Left ventricle myocardium inferior (tissue), 1 donor: ENCODE measurements at places on chromosomes 3 and 15.

DNA sequence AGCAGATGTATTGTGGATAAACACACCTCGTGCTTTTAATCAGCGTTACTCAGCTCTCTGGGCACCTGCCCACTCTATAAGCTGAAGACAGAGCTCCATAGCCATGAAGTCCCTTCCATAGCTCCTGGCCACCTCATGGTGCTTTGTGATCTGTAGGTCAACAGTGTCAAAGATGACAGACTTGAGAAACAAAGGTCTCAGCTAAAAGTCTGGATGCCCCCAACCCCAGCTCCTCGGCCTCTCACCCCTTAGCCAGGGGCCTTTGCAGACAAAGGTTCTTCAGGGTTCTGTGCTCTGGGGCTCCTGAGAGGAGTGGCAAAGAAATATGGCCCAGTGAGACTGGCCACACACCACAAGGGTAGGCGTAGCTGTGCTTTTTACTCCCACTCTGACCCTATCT is 168.6 kb downstream of the KLF13 start:
- no peaks in the 10 kb centered on the region for H3K36me3 ChIP-seq
- no peak overlapping the region for H3K4me3 ChIP-seq
- no peaks in the 10 kb centered on the region for H3K27me3 ChIP-seq
- no peak overlapping the region for H3K27ac ChIP-seq
- no peak for DNase-seq

DNA sequence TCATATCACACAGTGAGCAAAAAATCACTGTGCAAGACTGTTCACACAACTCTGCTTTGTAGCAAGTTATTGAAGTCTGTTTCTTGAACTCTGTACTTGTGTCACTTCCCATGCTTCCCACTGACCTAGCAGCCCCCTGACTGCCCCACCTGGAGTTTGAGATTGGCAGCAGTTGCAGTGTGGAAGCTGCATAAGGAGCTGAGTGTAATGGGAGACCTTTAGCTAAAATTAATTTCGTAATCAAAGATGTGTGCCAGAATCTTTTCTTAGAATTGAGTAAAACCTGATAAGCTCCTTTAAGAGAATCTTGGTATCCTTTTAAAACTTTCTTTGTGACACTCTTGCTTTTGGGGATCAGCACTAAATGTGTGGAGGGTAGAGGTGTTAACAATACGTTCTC is 42.8 kb downstream of the NKIRAS1 start:
- no peaks in the 10 kb centered on the region for H3K27me3 ChIP-seq
- no peak overlapping the region for H3K4me3 ChIP-seq
- peaks cover 69% of the 10 kb centered on the region for H3K4me1 ChIP-seq
- DNase-seq: no peak
- no peak overlapping the region for H3K27ac ChIP-seq

DNA sequence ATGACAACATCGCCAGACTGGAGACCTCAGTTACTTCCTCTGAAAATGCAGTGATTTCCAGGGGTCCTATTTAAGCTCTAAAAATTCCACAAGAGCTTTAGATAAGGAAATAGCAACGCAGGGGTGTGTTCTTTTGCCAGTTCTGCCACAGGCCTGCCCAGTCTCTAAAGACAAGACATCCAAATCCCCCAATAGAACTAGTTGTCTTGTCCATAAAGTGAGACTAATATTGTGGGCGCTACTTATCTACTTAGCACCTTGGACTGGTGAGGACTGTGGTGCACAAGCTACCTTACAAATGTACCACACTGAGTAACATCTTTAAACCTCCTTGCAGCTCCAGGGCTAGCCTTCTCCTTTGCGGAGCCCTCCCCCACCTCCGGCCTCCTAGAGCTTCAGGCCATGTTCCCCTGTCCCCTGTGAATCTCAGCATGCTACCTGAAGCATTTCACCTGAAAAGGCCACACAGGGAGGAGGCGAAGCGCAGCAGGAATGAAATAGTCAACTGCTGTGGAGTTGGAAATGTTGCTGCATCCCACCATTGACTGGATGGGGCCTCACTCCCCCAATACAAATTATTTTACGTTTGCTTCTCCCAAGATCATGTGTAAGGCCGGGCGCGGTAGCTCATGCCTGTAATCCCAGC is 9.6 kb upstream of the LRRC2 start:
- DNase-seq: no peak
- no peak overlapping the region for H3K4me3 ChIP-seq
- peaks cover 18% of the 10 kb centered on the region for H3K27me3 ChIP-seq
- H3K27ac ChIP-seq: no peak overlapping the region
- no peaks in the 10 kb centered on the region for H3K36me3 ChIP-seq
- H3K4me1 ChIP-seq: peaks cover 30% of the 10 kb centered on the region

DNA sequence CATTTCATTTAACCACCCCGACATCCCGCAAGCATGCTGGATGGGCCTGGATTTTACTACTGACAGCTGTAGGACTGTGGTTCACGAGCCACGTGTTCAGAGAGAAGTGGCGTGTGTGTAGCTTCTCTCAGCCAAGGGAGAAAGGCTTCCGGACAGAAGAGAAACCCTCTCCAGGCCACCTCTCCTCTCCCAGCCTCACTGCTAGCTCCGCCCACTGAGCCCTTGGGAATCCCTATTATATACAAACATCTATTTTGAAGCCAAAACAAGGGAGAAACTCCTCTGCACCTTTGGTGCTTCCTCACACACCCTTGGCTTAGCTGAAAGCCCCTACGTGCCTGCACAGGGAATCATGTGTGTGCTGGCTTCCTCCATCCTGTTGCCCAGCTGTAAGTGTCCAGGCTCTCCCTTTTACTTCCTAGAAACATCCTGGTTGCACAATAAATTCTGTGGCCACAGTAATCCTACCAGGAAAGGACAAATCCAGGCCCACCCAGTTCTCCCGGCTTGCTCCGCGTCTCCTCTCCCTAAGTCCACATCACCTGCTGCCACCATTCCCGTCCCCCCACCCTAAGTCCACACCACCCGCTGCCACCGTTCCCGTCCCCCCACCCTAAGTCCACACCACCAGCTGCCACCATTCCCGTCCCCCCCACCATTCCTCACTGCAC is 30.5 kb downstream of the PCSK6 start:
- H3K27ac ChIP-seq: peak overlapping the region; percentile 76
- no peaks in the 10 kb centered on the region for H3K27me3 ChIP-seq
- H3K36me3 ChIP-seq: no peaks in the 10 kb centered on the region
- peaks cover 44% of the 10 kb centered on the region for H3K4me1 ChIP-seq
- DNase-seq: no peak
- H3K4me3 ChIP-seq: no peak overlapping the region

- peaks cover 11% of the 10 kb centered on the region for H3K27me3 ChIP-seq
- no peak overlapping the region for H3K27ac ChIP-seq
- peaks cover under 1% of the 10 kb centered on the region for H3K4me1 ChIP-seq
- H3K36me3 ChIP-seq: no peaks in the 10 kb centered on the region
Observed at GRCh38 chr15:40271685-40272484, 11.0 kb downstream of the ANKRD63 start.

DNA sequence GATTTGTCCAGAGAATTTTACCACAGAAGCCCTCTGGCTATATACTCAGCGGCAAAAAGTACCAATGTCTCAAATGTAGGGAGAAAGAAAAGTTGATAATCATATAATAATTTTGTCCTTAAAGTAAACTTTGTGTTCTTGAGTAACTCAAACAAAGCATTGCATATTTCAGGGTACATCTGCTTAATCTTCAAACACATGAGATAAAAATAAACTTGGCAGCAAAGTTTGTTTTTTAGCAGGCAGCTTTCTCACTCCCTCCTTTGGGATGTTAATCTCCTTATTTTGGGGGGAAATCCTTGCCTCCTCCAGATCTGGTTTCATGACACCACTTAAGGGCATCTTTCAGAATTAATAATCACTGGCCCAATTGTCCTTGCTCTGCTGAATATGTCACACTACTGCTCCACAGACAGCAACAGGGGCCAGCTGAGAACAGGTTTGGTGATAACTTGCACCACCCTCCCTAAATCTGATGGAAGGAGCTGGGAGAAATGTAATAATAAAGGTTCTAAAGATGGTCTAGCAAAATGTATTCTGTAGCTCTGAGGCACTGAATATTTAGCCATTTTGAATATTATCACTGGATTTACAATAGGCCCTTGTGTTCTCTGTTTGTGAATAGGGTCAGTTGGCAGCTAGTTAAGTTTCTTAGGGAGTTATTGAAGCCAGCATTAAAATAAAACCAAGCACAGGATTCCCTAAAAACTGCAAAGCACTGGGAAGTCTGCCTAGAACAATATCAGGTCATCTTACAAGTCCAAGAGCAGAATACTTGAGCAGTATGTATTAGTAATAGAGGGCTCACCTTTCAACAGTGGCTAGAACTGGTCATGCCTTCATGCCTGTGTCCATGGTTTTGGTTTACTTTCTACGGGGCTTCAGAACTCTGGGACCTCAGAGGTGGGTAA is 79.2 kb downstream of the EFL1 start:
- peaks cover 27% of the 10 kb centered on the region for H3K4me1 ChIP-seq
- H3K4me3 ChIP-seq: no peak overlapping the region
- DNase-seq: no peak

DNA sequence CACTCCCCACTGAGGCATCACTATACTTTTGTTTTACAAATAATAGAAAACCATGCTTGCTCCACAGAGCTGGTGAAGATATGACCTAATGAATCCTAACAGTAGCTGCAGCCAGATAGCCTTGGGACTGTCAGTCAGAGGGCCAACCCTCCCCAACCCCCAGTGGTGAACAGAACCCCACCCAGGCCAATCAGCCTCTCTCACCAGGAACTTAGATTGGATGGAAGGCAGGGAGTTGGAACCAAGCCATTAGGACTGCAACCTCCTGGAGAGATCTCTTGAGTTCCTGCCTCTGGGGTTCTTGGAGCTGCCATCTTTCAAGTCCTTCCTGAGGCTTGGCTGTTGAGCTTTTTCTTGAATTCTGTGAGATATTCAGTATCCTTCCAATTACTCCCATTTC is 3.0 kb upstream of the MRPS22 start:
- no peak overlapping the region for H3K4me3 ChIP-seq
- DNase-seq: no peak
- peaks cover 23% of the 10 kb centered on the region for H3K4me1 ChIP-seq
- no peak overlapping the region for H3K27ac ChIP-seq
- peaks cover 18% of the 10 kb centered on the region for H3K27me3 ChIP-seq

- no peaks in the 10 kb centered on the region for H3K4me1 ChIP-seq
- H3K27ac ChIP-seq: no peak overlapping the region
- no peaks in the 10 kb centered on the region for H3K27me3 ChIP-seq
- H3K36me3 ChIP-seq: no peaks in the 10 kb centered on the region
- H3K4me3 ChIP-seq: no peak overlapping the region
Observed at GRCh38 chr3:139588450-139588849, 48.9 kb upstream of the RBP1 start.

- no peaks in the 10 kb centered on the region for H3K27me3 ChIP-seq
- H3K4me3 ChIP-seq: no peak overlapping the region
- H3K27ac ChIP-seq: no peak overlapping the region
- no peak for DNase-seq
Observed at GRCh38 chr15:59553879-59554735, 57.5 kb upstream of the GCNT3 start.

DNA sequence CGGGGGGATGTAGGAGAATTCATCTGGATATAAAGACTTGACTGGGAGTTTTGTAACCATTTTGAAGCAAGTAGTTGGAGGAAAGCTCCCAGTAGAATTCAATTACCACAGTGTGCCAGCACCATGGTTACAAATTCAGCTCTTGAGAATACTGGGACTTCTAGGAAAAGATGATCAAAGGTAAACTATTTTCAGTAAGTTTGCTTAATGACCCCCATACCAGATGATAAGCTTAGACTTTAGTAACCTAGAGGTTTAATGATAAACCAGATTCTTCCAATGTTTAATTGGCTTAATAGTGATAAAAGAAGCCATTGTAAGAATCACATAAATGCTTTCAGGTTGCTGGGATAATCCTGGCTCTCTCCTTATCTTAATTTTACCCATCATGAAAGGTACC is 22.3 kb downstream of the AP4E1 start:
- H3K4me1 ChIP-seq: no peaks in the 10 kb centered on the region
- no peak overlapping the region for H3K4me3 ChIP-seq
- no peak overlapping the region for H3K27ac ChIP-seq
- H3K27me3 ChIP-seq: no peaks in the 10 kb centered on the region
- no peak for DNase-seq

GRCh38 chr15:90787881-90788280 is 70.7 kb downstream of the BLM start:
- H3K27me3 ChIP-seq: no peaks in the 10 kb centered on the region
- no peak for DNase-seq
- peaks cover 11% of the 10 kb centered on the region for H3K4me1 ChIP-seq
- no peak overlapping the region for H3K27ac ChIP-seq

- DNase-seq: no peak
- H3K4me3 ChIP-seq: no peak overlapping the region
- H3K27me3 ChIP-seq: no peaks in the 10 kb centered on the region
- no peak overlapping the region for H3K27ac ChIP-seq
- no peaks in the 10 kb centered on the region for H3K4me1 ChIP-seq
Observed at GRCh38 chr3:81249540-81250029, 511.9 kb downstream of the GBE1 start.

DNA sequence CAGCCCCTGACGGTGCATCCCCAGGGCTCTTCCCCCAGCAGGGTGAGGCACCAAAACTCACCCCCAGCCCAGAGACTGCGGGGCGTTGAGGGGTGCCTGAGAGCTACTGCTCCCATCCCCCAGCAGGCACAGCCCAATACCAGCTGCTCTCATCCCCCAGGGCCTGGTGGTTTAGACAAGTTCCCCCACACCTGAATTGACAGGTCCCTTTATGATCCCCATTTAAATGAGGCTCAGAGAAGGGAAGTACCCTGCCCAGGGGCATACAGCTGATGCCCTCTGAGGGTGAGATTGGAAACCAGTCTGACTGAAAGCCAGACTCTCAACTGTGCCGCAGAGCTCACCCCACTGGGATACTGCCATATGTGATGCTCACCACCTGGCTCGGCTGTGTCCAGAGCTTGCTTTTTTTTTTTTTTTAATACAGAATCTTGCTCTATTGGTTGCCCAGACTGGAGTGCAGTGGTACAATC is 20.1 kb downstream of the DUSP7 start:
- peaks cover 35% of the 10 kb centered on the region for H3K4me1 ChIP-seq
- H3K27me3 ChIP-seq: no peaks in the 10 kb centered on the region
- no peak overlapping the region for H3K4me3 ChIP-seq
- H3K36me3 ChIP-seq: no peaks in the 10 kb centered on the region
- H3K27ac ChIP-seq: no peak overlapping the region

- H3K36me3 ChIP-seq: no peaks in the 10 kb centered on the region
- no peak overlapping the region for H3K4me3 ChIP-seq
- no peak for DNase-seq
Observed at GRCh38 chr3:70640481-70640880, 328.0 kb upstream of the MDFIC2 start.

DNA sequence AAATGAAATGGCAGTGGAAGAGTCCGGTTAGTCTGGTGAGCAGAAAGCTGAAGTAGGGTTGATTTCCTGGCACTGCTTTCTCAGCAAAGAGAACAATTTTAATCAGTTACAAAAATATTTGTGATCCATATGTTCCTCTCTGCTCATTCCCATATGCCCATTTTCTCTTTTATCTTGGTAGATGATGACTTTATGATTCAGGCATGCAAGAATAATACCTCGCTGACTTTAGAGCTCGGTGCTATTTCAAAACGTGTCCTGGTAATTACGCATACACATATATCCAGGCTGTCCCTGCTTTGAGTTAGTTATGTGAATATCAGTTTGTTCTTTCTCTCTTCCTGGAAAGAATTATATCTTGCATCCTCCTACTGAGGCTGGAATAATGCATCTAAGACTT is 38.5 kb downstream of the ARPP21 start:
- H3K4me3 ChIP-seq: no peak overlapping the region
- no peak overlapping the region for H3K27ac ChIP-seq
- H3K4me1 ChIP-seq: no peaks in the 10 kb centered on the region
- H3K36me3 ChIP-seq: no peaks in the 10 kb centered on the region
- H3K27me3 ChIP-seq: peaks cover 21% of the 10 kb centered on the region

- DNase-seq: peak; percentile 84
- H3K4me3 ChIP-seq: peak overlapping the region; percentile 64
- H3K27me3 ChIP-seq: no peaks in the 10 kb centered on the region
- peak overlapping the region; percentile 91 for H3K27ac ChIP-seq
Observed at GRCh38 chr15:41892621-41893421, 1.0 kb downstream of the SPTBN5 start.
